Cerebellum (tissue), 4 donors: ENCODE measurements at places on chromosomes 3 and 15.

DNA sequence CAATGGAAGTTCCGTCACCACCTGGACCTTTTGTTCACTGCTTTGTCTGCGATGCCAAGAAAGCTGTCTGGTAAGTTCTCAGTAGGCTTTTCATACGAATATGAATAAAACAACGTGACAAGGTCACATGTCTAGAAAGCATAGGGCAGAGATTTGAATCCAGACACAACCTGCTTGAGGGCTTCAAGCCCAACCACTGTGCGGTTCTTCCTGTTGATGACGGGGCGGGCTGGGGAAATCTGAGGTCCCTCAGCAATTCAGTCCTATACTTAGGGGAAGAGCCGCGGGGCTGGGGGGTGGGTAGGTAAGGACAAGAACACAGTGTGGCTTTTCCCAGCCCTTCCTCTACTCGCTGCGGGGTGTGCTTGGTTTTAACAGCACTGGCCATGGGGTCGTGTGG is 32.4 kb upstream of the SMAD3 start:
- DNase-seq: no peak

DNA sequence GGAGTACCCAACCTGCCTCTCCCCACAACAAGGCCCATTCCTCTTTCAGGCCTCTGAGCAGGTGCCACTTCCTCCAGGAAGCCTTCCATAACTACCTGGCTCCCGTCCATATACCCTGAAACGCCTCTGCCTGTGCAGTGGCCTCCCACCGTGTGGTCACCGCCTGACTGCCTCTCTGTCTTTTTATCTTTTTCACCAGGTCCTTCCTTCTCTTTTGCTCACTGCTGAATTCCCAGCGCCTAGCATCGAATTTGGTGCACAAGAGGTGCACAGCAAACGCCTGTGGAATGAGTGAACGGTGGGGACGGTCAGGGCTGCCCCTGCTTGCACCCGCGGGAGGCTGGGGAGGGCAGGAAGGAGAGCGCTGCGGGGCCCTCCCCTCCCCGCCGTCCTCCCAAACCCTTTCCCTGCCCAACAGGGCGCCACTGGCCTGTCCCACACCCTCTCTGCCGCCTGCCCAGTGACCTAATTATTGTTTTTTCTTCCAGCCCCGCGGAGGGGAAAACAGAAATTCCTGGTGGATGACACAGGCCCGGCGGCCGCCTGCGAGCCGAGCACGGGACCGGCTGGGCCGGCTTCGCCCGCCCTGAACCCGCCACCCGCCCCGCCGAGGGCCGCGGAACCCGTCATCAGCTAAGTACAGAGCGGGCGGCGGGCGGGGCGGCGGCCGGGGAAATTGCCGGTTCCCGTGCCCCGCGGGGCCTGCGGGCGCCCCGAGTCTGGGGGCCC is 140.1 kb downstream of the SMAD6 start:
- peak; percentile 52 for DNase-seq

GRCh38 chr3:96101006-96101560 is 713.3 kb upstream of the EPHA6 start:
- DNase-seq: no peak

DNA sequence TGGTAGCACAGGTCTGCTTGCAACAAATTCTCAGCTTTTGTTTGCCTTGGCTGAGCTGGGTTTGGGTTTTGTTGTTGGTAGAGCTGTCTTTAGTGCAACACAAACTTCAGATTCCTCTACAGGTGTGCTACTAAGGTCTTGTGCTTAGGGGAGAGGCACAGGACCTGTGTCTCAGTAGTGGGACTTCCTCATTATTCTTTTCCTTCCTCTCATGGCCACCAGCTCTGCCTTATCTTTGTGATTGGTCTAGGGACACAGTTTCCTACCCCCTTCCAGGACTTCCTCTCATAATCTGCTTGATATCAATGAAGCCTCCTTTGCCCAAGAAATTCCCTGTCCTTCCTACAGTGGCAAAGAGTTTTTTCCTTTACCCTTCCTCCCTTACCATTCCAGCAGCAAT is 24.9 kb upstream of the DNAAF4 start:
- DNase-seq: no peak

GRCh38 chr3:72082186-72082715 is 297.3 kb upstream of the PROK2 start:
- no peak for DNase-seq

- no peak for DNase-seq
These were observed 40.6 kb upstream of the FGF7 start for GRCh38 chr15:49382394-49382793.

- no peak for DNase-seq
These were observed 82.2 kb upstream of the EPHA3 start for GRCh38 chr3:89025185-89025584.

DNA sequence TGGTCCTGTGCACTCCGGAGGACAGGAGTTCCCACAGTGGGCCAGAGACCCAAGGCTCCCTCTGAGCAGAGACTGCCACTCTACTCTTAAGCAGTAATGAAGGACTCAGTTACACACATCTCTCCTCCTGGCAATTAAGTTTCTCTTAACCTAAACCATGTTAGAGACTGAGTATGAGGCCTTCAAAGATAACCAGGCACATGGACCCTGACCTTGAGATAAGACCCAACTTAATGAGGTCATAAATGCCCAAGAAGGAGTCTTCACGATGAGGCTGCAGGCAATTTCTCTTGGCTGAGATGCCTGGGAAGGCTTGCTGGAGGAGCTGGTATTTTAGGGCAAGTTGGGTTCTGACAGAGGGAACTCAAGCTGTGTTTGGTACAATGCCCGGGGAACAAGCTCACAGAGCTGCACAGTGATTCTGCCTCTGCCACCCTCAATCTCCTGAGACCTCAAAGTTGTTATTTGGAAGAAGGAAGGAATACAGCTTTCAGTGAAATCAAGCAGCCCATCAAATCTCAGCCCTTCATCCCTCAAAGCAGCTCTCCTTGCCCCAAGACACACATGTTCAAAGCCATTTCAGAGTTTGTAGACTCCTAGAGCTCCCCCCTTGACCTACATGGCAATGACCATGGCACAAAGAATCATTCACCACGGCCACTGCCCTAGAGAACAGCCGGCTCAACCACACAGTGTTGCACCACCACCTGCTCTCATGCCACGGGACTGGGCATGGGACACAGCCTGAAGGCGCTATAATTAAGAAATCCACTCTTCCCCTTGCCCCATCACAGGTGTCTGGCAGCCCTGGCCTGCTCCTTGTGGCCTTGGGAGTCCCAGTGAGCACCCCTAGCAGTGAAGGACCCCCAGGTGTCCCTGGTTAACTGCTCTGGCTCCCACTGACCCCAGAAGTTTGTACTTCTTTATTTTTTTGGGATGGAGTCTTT is 7.1 kb downstream of the RMDN3 start:
- peak; percentile 69 for DNase-seq
